AG04449 (cell line): ENCODE measurements at places on chromosomes 5 and 9.

GRCh38 chr5:163619273-163619934 is 114.0 kb downstream of the MAT2B start:
- no peak for DNase-seq

GRCh38 chr5:148209151-148209770 is 6.4 kb downstream of the SPINK6 start:
- no peak for DNase-seq

DNA sequence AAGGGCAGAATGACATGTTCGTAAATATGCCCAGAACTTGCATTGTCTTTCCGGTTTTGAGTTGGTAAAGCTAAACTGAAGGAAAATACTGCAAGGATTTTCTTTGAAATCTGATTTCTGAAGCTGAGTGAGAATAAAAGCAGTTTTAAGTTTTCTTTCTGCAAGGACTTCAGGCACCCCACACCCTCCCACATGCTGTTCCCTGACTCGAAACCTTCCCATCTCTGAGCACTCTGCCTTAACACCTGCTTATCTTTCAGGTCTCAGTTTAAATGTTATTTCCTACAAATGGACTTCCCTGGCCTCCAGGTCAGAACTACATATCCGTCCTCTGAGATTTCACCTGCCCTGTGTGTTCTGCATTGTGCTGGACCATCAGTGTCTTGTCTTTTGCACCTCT is 93.8 kb downstream of the KLHL3 start:
- no peak for DNase-seq

- DNase-seq, result no peak
Measured at GRCh38 chr5:104172976-104173375, 610.4 kb upstream of the NUDT12 start.

GRCh38 chr9:135865531-135865930 is 41.8 kb downstream of the CAMSAP1 start:
- no peak for DNase-seq

DNA sequence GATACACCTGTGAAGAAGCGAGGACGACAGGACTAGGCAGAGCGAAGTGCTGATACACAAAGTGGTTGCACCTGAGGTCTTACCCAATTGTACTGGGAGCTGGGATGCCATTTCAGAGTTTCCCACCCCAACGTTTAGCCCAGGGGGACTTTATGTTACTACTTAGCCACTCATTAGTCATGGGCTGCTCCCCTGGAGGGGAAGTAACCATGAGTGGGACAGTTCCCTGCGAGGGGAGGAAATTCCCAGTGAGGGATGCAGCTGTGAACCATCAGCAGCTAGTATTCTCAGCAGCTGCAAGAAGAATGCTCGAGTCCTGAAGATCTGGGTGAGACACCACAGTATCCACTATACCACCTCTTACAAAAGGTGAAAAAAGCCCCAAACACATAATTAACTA is 93.7 kb upstream of the ACTBL2 start:
- no peak for DNase-seq

GRCh38 chr5:57817924-57818323 is 335.3 kb upstream of the ACTBL2 start:
- DNase-seq, result no peak

DNA sequence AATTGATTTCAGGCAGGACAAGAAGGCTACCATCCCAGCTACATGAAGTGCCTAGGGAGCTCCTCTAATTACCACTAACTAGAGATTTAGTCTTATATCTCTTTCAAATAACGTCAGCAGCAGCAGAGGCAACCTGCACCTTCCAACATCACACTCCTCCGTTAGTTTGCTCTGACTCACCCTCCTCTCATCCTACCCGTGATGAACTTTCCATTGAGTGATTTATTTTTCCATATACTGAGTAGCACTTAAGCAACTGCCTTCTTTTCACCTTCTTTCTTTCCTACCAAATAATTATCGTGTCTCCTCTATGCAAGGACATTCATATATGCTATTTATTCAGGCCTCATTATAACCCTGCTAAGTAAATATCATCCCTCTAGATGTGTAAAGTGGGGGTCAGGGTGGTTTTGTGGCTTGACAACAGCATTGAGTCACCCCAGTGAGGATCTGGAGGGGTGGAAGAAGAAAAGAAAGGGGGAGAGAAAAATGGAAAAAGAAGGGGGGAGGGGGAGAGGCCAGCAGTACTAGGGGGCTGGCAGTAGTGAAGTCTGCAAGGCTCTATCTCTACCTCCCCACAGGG is 64.6 kb upstream of the CAST start:
- DNase-seq, result no peak

GRCh38 chr5:133818031-133818431 is 150.4 kb downstream of the C5orf15 start:
- no peak for DNase-seq

DNA sequence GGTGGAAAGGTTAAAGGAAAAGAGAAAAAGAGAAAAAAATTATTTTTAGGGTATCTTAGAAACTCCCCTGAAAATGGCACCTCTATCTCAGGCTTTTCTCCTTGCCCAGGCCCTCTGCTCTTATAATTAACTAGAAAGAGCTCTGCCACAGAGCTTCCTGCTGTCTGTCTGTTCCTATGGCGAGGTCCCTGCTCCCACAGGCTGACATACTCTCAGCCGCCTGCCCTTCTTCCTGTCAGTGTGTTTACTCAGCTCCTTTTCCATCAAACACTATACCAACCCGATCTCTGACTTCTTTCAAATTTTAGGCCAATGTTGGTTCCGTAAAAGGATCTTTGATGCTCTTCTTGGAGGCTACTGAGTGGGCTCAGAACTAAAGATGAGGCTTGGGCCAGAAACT is 482.6 kb downstream of the DMAC1 start:
- DNase-seq, result no peak

GRCh38 chr9:69582018-69582417 is 90.2 kb downstream of the APBA1 start:
- DNase-seq, result no peak

DNA sequence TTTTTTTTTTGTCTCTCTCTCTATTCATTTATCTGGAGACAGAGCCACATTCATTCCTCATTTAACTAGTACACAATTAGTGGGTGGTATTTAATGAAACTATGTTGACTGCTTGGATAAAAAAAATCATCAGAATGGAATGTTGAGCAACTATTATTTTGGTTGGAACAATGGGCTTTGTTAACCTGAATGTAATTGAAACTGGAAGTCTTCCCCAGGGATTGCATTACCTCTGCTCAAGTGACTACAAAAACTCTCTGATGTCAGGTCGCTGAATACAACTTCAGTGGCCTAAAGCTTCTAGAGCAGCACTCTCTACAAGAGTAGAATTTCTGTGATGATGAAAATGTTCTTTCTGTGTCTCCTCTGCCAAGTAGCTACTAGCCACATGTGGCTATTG is 295.8 kb downstream of the DEPDC1B start:
- DNase-seq, result no peak
